ENCODE measurements at places on chromosomes 5 and 9.

- DNase-seq: no peak
Measured at GRCh38 chr9:87285183-87285850, 212.3 kb upstream of the DAPK1 start.

- no peak for DNase-seq
Measured at GRCh38 chr9:72997387-72997995, 44.6 kb upstream of the ALDH1A1 start.

GRCh38 chr9:91162311-91162710 lies 199.4 kb downstream of the AUH start:
- peak; percentile 71 for DNase-seq

DNA sequence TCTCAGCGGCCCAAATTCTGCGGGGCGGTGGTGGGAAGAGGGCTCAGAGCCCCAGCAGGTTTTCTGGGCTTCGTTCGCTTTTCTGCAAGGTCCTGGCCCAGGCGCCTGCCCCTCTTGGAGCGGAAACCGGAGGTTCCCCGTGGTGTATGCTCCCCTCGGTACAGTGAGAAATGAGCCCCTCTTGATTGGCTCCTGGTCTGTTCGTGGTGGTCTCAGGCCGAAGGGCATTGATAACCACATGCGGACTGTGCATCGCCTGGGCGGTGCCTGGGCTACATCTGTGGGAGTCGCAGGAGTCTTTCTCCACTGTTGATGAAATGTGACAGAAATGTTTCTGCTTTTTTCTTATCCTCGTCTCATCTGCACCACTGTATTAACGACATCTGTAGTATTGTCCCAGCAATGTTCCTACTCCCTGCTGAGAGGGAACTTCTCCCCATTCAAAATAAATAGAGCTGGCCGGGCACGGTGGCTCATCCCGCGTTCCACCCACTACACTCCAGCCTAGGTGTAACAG lies 682 bp downstream of the MAN1B1 start:
- no peak for DNase-seq

- DNase-seq: peak; percentile 51
Measured at GRCh38 chr5:95591490-95591901, 28.4 kb upstream of the GPR150 start.

DNA sequence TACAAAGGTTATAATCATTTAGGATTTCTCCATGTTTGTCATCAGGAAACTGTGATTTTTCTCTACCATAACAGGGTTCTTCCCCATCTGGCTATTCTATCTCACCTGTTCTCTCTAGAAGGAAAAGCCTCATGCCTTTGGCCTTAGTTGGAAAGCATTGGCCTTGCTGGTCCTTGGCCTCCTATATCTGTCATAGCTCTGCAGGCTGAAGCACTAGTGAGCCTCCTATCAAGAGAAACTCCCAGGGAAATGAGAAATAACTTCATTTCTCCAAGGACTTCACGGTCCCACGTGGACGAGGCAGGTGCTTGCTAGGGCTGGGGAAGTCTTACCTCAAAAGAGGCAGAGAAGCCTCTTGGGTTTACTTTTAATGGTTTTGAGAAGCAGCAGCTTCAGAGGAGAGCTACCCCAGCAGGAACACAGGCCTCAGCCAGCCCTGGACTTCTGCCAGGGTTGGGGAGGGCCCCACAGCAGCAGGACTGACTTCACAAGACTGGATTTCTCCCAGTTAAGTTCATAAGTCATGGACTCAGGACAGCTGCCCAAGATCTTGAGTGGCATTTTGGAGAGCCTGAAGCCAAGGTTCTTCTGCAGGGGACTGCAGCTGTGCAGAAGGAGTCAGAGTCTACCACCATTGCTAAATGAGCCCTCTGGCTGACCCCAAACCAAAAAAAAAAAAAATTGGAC lies 15.8 kb upstream of the PSAT1 start:
- peak; percentile 6 for DNase-seq

DNA sequence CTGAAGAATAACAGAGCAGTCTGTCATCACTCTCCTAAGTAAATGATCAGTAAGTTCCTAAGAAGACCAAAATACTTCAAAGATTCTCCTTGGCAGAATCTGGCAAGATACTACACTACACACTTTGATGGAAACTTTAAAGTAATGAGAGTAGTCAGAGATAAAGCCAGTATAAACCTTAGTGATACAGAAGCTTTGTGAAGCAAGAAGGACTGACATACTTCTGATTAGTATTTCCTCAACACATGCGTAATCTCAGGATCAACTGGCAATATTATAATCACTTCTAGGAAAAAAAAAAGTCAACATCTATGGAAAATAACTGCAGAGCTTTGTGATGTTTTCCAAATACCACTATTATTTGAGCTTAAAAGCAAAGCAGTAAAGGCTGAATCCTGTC lies 34.0 kb upstream of the ADAMTS19 start:
- DNase-seq: no peak

DNA sequence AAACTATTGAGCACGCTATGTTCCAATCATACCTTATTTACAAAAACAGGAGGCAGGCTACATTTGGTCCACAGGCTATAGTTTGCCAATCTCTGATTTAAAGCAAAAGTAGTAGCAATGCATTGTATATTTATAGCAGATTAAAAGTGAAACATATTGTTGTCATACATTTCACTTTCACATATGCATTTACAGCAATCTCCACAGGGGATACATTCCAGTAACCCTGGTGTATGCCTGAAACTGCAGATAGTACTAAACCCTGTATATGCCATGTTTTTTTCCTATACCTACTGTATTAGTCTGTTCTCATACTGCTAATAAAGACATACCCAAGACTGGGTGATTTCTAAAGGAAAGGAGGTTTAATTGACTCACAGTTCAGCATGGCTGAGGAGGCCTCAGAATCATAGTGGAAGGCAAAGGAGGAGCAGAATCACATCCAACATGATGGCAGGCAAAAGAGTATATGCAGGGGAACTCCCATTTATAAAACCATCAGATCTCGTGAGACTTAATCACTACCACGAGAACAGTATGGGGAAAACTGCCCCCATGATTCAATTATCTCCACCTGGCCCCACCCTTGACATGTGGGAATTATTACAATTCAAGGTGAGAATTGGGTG lies 5.9 kb upstream of the CSF1R start:
- DNase-seq: no peak

GRCh38 chr5:149433524-149434131 lies 54.5 kb upstream of the IL17B start:
- DNase-seq: no peak

DNA sequence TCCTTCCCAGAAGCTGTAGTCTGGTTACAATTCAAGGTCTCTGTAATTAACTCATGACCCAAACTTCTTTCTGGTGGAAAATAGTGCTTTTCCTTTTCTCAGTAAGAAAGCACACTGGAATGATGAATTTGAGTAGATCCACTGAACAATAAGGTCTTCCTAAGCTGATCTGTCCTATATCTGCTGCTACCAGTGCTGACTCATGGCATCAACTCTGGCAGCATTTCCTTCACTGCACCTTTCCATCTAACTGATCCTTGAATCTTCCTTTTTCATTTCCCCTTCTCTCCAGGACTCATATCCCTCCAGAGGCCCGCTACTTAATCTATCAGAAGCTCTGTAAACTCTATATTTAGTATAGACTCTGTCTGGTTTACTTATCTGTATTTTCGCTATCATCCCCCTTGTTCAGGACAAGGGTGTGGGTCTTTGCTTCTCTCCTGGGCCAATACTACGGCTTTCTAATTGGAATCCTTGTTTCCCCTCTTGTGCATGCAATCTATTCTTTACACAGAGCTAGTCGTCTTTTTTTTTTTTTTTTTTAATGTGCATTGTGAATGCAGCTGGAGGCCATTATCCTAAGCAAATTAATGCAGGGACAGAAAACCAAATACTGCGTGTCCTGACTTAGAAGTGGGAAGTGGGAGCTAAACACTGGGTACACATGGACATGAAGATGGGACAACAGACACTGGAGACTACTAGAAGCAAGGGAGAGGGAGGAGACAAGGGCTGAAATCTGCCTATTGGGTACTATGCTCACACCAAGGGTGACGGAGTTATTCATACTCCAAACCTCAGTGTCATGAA lies 192.2 kb upstream of the RPS23 start:
- DNase-seq: peak; percentile 17

DNA sequence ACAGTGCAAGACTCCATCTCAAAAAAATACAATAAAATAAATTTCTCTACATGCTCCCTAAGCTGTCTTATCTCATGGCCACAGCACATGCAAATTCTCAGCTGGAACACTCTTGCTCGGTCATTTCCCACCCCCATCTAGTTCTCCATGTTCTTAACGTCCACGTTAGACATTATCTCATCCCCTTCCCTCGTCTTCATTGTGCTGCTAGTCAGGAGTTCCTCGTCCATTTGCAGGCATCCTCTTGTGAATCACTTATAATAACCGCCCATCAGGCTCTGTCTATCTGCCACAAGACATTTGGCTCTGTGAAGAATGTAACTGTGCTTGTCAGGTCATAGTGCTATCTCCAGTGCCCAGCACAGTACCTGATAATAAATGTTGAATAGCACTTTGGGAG lies 32.9 kb upstream of the GOLGA1 start:
- DNase-seq: no peak

DNA sequence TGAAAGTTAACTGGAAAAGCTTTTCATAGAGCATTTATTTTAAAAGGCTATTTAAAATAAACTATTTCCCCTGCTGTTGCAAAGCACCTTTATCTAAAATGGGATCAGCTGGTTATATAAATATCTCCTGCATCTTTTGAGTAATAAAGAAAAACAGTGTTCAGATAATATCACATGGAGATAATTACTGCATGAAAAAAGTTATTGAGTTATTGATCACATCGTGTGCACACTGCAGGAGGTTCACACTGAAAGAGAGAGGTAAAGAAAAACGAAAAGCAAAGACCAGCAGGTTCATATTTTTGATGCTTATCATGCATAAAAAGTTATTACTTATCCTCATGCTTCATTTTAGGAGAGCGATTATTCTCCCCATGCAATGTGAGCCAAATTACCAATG lies 55.4 kb upstream of the OTP start:
- no peak for DNase-seq

DNA sequence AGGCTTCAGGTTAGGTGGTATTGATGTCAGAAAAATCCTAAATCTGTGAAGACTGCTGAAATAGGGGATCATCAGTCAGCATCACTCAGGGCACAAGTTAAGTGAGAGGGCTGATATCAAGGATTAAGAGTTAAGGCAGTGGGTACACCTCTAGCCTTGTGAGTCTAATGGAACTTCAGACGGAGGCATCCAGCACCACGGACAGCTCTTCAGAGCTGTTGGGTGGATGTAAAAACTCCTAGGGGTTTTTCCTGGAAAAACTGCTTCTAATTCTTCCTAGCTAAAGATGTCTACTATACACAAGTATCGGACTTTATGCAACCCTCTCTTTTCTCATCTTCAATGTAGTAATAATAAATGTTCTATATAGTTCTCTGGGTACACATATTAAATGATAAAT lies 165.9 kb downstream of the SH3GL2 start:
- no peak for DNase-seq

- no peak for DNase-seq
Measured at GRCh38 chr9:120873512-120873911, 3.5 kb downstream of the PHF19 start.

DNA sequence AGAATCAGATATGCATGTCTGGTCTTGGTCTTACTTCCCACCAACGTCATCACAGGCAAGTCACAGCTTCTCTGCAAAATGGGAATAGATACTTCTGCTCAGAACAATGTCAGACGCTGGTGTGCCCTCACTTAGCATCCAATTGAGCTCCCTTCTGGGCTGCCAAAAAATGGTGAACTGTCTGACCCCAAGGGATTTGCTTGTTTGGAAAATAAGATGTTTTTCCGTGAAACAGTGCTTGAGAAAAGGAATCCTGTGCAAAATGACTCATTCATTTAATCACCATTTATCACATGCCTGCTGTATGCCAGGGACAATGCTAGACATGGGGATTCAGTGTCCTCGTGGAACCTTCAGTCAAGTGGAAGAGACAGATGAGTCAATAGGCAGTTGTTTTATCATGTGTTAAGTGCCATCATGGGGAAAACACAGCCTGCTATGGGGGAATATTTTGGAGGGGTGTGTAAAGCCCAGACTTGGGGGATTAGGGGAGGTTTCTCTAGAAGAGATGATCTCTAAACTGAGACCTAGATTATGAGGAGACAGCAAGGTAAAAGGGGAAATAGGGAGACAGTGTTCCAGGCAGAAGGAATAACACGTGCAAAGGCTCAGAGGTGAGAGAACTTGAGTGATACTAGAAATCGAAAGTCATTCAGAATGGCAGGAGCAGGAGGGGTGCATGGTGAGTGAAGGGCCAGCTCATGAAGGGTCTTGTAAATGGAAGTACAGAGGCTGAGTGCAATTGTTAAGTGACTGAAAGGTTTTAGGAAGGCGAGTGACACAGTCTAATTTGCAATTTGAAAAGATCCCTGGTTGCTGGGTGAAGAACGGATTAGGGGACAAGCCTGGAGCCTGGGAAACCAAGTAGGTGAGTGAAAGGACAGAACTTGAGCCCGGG lies 3.9 kb downstream of the NIPAL4 start:
- DNase-seq: peak; percentile 85

GRCh38 chr5:11329679-11330078 lies 568.6 kb upstream of the DAP start:
- DNase-seq: no peak

GRCh38 chr5:83487155-83487554 lies 15.6 kb downstream of the VCAN start:
- DNase-seq: no peak

DNA sequence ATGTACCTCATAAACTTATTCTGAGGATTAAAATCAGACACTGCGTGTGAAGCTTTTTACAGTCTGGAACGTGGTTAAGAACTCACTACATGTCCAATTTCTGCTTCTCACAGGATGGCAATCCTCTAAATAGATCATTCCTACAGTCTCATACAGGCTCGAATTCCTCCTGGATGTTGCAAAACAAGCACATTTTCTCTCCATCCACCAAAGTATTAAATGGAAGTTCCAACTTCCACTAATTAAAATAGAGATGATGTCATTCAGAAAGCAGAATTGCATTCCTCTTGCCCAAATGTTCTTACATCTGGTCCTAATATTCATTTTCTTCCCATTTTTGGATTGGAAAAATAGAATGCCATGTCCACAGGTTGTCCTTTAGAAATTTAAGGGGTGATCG lies 145.5 kb upstream of the PCA3 start:
- DNase-seq: peak; percentile 13

- no peak for DNase-seq
Measured at GRCh38 chr5:95791751-95792150, 30.8 kb downstream of the GLRX start.

- no peak for DNase-seq
Measured at GRCh38 chr5:177526791-177527190, 10.0 kb upstream of the DDX41 start.

DNA sequence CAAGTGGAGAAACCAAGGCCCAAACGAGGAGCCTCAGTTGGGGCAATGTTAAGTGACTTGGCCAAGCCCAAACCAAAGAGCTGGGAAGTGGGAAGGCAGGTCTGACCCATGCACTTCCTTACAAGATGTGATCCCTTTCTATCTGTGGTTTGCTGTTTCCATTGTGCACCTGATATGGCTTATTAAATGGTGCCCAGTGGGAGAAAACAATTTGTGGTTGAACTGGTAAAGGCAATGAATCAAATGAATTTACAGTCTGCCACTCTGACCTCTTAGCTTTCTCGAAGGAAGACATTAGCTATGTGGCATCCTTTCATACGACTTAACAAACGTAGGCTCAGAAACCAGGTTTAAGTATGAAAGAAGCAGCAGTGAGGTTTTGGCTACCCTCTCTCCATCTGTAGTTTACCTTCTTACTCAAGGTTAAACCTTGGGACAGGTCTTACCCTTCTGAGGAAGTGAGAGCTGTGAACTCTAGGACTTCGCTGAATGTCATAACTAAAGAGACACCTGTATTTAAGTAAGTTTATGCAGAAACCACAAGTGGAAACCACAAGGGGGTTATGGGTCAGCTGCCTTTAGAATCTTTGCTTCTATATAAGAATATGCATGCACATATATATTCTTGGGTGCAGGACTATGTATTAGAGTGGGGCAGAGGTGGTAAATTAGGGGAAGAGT lies 100.5 kb upstream of the SPATA31D4 start:
- no peak for DNase-seq

All from RPMI7951 (cell line).